Right hindlimb (tissue), 1 donor: ENCODE measurements at places on chromosomes 1 and 21.

- DNase-seq = no peak
Measured at GRCh38 chr1:232340446-232340845, 289.5 kb downstream of the SIPA1L2 start.

- DNase-seq = no peak
Measured at GRCh38 chr1:185483664-185484450, 166.8 kb upstream of the IVNS1ABP start.

GRCh38 chr1:233791721-233792120, 112.8 kb upstream of the SLC35F3 start:
- no peak for DNase-seq

DNA sequence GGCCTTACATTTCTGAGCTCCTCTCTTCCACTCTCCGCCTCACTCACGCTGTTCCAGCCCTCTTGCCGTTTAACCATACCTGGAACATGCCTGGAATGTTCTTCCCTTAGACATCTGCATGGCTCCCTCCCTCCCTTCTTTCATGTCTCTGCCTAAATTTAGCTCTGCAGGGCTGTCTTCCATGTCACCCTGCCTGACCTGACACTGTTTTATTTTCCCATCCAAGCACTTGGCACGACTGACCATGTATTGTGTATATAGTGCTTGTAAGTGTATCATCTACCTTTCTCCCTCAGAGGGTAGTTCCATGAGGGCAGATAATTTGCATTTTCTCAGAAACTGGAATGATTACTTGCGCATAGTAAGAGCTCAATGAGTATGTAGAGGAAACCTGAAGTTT, 47.3 kb downstream of the ST6GALNAC3 start:
- no peak for DNase-seq

DNA sequence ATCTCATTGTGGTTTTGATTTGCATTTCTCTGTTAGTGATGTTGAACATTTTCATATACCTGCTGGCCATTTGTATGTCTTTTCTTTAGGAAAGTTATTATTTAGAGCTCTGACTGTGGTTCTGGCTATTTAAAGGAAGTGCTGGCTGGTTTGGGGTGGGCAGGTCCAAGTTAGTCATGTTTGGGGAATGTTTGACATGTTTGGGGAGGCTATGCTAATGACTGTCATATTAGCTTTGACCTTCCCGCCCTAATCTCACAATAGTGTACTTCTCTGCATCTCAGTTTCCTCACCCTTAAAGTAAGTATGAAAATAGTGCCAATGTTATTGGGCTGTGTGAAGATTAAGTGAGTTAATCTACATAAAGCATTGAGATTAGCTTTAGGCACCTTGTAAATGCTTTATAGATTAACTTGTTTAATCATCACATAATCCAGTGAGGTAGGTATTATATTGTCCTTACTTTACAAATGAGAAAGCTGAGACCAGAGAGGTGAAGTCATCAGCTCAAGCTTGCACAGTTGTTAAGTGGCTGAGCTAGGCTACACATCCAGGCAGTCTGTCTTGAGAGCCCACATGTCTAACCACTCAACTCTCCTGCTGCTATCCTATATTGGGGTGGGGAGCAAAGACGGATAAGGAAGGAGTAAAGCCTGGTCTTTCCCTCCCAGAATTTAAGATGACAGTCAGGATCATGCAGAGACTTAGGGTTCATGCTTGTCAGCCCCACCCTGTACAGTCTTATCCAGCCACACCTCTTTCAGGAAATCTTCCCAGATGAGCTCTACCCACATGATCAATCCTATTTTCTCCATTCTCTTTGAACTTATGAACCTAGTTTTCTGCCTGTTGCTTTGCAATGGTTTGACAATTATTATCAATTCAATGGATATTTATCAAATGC, 22.8 kb upstream of the CRNN start:
- no peak for DNase-seq

GRCh38 chr1:32170991-32171390, 8.5 kb upstream of the TXLNA start:
- DNase-seq = no peak

- no peak for DNase-seq
Measured at GRCh38 chr1:53971718-53972117, 25.6 kb downstream of the LRRC42 start.

- DNase-seq = no peak
Measured at GRCh38 chr1:22177354-22178003, 34.6 kb upstream of the WNT4 start.

GRCh38 chr1:59574085-59574484, 240.7 kb upstream of the HOOK1 start:
- no peak for DNase-seq

DNA sequence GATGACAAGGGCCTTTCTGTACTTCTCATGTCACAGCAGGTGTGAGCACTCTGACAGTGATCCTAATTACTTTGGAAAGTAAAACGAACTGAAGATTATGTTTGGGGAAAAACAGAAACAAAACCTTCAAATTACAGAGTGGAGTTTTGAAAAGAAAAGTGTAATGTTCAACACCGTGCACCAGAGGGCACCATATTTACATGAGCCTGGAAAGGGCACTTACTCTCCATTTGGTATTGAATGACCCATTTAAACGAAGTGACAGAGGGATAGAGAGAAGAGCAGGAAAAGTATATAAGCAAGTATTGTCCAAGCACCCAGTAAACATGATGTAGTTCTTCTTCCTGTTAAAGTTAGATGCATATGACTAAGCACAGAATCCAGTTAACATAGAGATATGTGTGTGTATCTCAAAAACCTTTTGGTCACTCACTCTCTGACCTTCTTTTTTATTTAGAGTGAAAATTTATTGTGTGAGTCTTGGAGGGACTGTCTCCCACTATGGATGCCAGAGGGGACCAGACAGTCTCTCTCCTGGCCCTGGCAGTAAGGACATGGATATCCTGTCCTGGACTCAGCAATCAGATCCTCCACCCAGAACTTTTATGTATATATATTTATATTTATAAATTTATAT, 3.8 kb upstream of the RGSL1 start:
- DNase-seq = no peak

DNA sequence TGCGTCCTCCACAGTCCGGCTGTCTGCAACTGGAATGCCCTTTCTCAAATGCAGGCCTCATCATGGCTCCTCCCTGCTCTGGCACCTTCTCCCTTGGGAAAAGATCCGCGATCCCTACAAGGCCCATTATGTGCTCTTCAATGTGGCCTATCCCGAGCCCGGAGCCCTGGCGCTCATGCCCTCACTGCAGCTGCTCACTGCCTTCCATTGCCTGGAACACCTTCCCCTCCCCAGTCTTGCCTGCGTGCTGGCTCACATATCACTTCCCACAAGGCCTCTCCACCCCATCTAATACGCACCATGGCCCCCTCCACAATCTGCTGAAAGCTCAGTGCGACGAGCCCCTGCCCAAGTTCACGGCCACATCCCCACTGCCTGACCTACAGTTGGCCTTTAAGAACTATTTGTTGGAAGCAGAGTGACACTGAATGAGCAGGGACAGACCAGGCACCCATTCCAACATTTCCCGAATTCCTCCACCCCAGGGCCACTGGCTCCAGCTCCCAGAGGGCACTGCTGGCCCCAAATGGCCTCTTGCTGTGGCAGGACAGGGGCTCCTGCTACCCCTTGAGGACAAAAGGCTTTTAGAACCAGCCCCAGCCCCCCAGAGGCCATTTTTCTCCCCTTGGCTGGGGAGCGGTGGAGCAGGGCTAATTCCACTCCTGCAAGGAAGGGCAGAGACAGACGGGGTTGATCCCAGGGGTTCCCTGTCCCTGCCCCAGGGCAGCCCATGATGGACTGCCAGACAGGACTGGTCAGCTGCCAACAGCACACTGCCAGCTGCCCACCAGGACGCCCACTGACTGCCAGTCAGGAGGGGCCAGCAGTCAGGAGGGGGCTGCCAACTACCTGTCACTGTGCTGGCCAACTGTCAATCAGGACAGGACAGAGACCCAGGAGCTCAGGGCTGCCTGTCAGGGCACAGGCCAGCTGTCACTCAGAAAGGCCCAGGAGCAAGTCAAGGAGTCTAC, 64.8 kb downstream of the DHRS3 start:
- DNase-seq = no peak

DNA sequence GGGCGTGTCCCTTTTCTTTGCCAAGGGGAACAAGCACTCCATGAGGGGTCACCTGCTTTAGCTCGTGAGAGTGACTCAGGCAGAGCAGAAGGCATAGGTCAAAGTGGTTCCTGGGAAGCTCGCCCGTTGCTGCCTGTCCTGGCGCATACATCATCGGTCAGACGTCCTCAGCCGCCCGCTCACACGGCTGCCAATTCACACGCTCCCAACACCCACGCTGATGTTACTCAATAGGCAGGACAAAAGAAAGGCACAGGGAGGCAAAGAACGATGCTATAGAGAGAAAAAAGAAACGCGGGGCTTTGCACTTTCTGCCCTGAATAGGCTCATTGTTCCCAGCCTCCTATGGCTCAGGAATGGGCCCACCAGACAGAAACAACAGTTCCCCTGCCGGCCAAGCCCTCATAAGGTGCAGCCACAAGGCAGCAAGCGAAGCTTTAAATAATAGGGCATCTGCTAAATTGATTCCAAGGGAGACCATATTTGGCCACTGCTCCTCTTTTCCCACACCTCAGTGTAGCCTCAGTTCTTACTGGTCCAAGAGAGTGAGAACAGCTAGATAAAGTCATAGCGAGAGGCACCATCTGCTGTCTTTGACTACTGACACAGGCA, 38.7 kb downstream of the VTCN1 start:
- DNase-seq = no peak

- DNase-seq = no peak
Measured at GRCh38 chr1:165759095-165759494, 9.6 kb downstream of the TMCO1 start.

DNA sequence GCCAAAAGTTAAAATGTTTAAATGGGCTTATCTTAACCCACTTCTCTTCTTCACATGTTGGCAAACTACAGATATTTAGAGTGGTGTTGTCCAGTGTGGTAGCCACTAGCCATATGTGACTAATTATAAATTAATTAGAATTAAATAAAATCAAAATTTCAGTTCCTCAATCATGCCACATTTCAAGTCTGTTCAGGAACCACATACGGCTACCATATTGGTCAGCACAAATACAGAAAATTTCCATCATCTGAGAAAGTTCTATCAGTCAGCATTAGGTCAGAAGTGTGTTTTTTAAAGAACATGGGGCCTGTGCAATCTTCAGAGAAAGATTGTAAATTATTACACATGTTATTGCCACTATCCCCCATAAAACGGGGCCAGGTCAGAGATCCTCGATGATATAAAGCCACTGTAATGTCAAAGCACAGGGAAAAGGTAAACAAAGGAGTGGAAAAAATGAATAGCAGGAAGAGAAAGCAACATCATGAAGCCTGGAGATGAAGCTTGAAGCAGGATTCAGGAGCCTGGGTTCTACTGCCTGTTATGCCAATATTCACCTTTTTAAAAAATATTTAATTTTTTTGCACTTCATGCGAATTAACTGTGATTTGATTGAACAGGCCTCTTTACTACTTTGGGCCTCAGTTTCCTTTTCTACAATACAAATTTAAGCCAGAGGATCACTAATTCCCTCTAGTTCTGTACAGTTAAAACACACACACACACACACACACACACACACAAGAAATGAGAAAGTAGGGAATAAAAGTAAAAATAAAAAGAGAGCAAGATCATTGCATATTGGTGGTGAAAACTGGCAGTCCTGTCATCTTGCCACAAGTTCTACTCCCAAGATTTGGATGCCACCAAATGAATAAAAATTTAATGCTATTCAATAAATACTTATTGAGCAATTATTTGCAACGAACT, 2.3 kb downstream of the RSBN1 start:
- DNase-seq = no peak

- DNase-seq = no peak
Measured at GRCh38 chr1:70910013-70910412, 137.6 kb downstream of the PTGER3 start.

- DNase-seq = no peak
Measured at GRCh38 chr1:155913969-155914757, 3.0 kb upstream of the RIT1 start.

- no peak for DNase-seq
Measured at GRCh38 chr21:31571879-31572278, 87.6 kb upstream of the SOD1 start.

DNA sequence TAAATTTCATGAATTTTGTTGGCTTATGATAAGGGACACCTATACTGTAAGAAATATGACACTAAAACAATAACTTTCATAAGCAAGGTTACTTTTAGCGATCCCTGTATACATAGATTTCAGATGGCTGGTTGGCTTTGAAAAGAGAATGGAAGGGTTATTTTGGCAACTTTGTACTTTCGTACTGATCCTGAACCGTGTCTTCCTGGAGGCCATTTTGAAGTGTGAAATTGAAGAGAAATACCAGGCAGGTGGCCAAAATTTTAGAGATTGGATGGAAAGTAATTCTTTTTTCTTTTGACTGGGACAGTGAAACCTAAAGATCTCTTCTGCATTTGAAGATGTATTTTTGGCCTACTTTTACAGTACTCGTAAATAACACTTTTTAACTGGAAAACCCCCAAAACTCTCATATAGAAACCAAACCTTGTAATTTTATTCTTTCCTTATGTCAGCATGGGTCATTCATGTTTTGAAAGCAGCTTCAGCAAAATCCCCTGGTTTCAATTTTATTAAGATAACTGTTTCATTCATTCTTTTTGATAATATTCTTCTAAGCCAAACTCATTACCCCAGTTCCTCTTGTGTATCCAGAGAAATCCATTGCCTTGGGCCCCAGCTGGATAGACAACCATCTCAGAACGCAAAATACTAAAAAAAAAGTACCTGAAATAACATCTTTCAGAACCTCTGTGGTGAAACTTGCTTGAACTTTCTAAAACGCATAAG, 38.4 kb upstream of the ZNF281 start:
- no peak for DNase-seq

GRCh38 chr21:41152147-41152546, 15.8 kb upstream of the BACE2 start:
- no peak for DNase-seq

GRCh38 chr21:42622284-42622683, 31.1 kb upstream of the PDE9A start:
- no peak for DNase-seq

- DNase-seq = no peak
Measured at GRCh38 chr1:89351597-89352311, 12.1 kb upstream of the GBP6 start.

DNA sequence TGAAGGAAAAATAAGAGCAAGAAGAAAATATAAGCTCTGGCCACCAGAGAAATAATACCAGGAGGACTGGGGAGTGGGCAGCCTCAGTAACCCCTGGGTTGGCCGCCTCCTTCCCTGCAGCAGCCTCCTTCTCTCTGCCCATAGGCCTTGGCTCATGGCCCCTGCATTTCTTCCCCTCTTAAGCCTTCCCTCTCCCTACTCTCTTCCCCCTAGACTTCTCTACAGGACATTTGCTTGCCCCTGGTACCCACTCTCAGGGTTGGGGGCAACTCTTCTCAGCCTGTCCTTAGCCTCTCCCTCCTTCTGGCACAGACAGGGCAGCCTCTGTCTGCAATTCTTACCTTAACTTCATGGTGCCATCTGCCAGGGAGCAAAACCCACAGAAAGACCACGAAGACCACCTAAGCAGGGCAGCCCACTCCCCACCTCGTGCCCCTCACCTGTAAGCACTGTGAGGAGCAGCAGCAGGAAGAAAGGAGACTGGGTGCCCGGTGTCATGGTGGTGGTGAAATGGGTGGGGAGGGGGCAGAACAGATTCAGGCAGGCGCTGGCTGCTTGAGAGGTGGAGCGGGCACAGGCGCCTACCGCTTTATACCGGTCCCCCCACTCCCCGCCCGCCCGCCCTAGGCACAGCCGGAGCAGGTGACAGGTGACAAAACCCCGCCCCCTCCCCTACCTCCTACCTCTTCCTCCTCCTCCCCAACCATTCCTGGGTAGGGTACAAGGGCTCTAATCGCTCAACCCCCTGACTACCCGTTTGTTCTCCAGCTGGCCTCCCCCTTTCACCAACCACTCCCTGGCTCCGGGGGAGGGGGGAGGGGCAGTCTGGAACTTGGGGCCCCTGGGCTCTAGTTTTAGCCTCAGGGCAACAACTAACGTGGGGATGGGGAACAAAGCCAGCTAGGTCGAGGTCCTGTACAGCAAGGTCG, 15.1 kb downstream of the THBS3 start:
- DNase-seq = no peak
